ENCODE measurements at places on chromosomes 1 and 21. TPM values are rescaled to one million over a fixed set of nuclear protein-coding genes. Genes with fewer than 3 reads are reported as not detected.

DNA sequence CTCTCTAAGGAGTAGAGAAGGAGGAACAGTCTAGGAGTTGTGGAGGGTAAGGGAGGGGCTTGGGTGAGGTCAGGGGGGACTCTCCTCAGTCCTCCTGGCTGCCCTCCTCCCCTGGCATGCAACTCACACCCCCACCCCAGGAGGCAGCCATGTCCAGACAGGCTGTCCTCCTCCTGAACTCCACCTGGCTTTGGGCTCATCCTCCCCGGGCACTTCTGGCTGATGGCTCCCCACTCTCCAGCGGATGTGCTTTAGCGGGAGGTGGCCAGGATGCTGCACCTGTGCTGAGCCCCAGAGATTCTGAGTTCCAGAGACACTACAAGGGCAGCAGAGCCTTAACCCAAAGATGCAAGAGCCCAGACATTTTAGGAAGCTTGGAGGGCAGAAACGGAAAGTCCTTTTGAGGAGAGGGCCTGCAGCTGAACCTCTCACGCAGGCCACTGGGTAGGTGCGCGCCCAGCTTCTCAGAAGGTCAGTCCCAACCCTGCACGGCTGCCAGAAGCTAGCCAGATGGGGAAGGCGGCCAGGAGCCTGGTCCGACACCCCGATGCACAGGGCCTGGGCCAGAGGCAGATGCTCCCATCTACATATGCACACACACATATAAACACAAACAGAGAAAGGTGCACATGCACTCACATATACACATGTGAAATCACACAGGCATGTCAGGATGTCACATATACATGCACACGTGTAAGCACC lies 83.4 kb downstream of the PDE9A start:
- H3K27ac ChIP-seq: no peak overlapping the region
- H3K36me3 ChIP-seq: no peaks in the 10 kb centered on the region
- H3K4me3 ChIP-seq: no peak overlapping the region
- no peak for DNase-seq
- H3K27me3 ChIP-seq: peaks cover 33% of the 10 kb centered on the region
- H3K4me1 ChIP-seq: no peaks in the 10 kb centered on the region

DNA sequence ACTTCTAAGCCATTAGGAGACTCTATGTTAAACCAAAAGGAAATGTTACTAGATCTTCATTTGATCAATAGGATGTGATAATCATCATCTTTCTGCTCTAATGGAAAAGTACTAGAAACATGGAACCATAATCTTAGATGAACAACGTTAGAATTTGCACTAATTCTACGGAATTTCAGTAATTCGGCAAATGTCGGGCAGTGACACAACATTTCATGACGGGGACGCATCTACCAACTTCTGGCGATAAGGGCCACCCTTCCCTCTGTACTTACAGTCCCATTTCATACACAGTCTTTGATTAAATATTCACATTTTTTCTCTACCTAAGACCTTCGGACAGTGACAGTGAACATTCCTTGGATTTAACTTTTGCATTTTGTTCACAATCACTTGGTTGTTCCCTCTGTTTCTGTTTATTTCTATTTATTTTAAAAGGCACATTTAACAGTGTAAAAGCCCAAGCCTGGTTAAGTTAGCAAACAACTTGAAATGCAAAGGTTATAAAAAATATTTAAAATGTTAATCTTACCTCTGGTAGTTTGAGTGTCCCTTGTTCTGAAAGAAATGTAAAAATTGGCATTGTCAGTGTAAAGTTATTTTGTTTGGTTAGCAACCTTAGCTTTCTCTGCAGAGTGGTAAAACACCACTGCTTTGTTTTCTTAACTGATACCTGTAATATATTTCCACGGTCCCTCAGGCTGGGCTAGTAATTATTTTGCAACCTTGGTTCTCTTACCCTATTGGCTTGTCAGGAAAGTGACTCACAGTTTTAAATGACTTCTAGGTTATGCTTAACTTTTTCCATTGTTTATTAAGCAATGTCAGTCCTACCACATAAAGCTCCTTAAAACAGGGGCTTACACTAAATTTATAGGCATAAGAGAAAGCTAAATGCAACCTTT lies 276.9 kb downstream of the VAV3 start:
- no peak overlapping the region for H3K27ac ChIP-seq
- H3K27me3 ChIP-seq: no peaks in the 10 kb centered on the region
- H3K4me3 ChIP-seq: no peak overlapping the region
- H3K4me1 ChIP-seq: no peaks in the 10 kb centered on the region
- no peaks in the 10 kb centered on the region for H3K36me3 ChIP-seq

- H3K4me3 ChIP-seq: no peak overlapping the region
- no peaks in the 10 kb centered on the region for H3K36me3 ChIP-seq
- H3K27me3 ChIP-seq: peaks cover 12% of the 10 kb centered on the region
- no peak overlapping the region for H3K27ac ChIP-seq
Observed at GRCh38 chr1:151817353-151817730, 12.1 kb upstream of the LINGO4 start.

DNA sequence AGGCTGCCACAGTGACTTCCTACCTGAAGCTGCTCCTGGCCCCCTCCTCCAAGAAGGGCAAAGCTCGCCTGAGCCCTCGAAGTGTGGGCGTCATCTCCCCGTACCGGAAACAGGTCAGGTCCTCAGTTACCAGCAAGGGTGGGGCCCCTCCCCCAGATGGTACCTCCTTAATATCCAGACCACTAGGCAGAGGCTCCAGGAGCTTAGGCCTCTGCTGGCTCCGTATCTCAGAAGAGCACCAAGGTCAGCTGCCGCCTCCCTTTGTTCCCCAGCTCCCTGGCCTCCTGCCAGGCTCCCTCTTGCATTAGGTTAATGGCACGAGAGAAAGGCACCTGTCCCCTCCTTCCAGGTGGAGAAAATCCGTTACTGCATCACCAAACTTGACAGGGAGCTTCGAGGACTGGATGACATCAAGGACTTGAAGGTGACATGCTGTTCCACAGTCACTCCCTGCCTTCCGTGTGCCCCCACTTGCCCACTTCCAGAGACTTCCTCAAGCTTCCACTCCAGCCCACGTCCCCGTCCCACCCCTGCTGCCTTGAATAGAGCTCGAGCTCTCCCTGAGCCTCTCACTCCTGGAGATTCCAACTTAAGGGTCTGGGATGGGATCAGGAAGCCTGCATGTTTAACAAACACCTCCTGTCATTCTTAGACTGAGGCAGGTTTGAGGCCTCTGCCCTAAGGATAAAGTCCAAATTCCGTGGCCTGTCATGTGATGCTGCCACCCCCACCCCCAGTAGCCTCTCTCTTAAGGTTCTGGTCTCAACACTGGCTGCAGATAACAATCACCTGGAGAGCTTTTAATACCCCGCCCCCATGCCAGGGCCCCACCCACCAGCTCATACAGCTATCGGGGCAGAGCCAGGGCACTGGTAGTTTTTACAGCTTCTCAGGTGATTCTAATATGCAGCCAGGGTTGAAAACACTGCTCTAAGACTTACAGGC lies 8.3 kb downstream of the RHOC start:
- no peaks in the 10 kb centered on the region for H3K27me3 ChIP-seq
- peaks cover 28% of the 10 kb centered on the region for H3K36me3 ChIP-seq
- DNase-seq: no peak
- H3K4me3 ChIP-seq: no peak overlapping the region
- peaks cover 40% of the 10 kb centered on the region for H3K4me1 ChIP-seq

- peaks cover 16% of the 10 kb centered on the region for H3K4me1 ChIP-seq
- peaks cover 39% of the 10 kb centered on the region for H3K27me3 ChIP-seq
- no peaks in the 10 kb centered on the region for H3K36me3 ChIP-seq
- no peak overlapping the region for H3K27ac ChIP-seq
- DNase-seq: no peak
Observed at GRCh38 chr1:156654700-156655099, 12.8 kb downstream of the BCAN start.

GRCh38 chr1:22712502-22713271 lies 2.0 kb downstream of the EPHB2 start:
- no peaks in the 10 kb centered on the region for H3K36me3 ChIP-seq
- peak; percentile 34 for DNase-seq
- H3K4me1 ChIP-seq: peaks cover 26% of the 10 kb centered on the region
- H3K27me3 ChIP-seq: no peaks in the 10 kb centered on the region

- H3K36me3 ChIP-seq: peaks cover 13% of the 10 kb centered on the region
- no peaks in the 10 kb centered on the region for H3K27me3 ChIP-seq
- no peak for DNase-seq
- no peak overlapping the region for H3K27ac ChIP-seq
- peaks cover 20% of the 10 kb centered on the region for H3K4me1 ChIP-seq
Observed at GRCh38 chr1:21865609-21865942, 53.5 kb downstream of the LDLRAD2 start.

- H3K36me3 ChIP-seq: no peaks in the 10 kb centered on the region
- no peak overlapping the region for H3K27ac ChIP-seq
- DNase-seq: peak; percentile 23
- H3K4me3 ChIP-seq: no peak overlapping the region
Observed at GRCh38 chr1:55869065-55869464, 653.9 kb upstream of the USP24 start.

The SPRR5 gene
- not detected for total RNA-seq

The JAK1 gene
- 87.0 TPM for total RNA-seq

The LCE3D gene
- total RNA-seq: not detected
